ENCODE measurements at places on chromosomes 12 and 14.

GRCh38 chr12:3888659-3889058 lies 15.5 kb upstream of the PARP11 start:
- no peak for DNase-seq

GRCh38 chr12:123705935-123706334 lies 6.2 kb upstream of the ATP6V0A2 start:
- no peak for DNase-seq

GRCh38 chr12:49666176-49666575 lies 41.0 kb downstream of the FMNL3 start:
- DNase-seq, result no peak

DNA sequence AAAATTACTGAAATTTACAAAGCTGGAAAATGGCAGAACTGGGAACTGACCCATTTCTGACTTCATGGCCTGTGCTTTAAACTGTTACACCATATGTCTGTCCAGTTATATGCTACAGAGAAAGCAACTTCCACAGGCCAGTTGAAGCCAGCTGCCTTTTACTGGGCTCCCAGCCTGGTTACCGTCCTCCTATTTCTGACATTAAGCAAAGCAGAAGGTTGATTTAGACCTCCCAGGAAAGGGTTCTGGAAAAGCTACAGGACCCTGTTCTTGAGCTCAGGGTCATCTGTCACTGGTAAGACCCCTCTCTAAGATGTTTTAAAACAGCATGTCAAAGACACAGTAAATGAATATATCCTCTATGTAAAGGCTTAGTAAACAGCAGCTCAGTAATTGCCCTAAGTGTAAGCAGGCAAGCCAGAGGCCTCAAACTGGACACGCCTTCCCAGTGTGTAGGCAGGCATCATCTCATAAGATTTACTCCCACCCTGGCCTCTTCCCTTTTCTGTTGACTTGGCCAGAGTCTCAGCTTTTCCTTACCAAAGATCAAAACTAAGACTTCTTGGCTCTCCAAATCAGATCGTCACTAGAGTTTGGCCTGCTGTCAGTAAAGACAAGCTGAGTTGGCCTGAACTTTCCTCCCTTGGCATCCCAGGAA lies 55.4 kb upstream of the RNU6-8 start:
- DNase-seq, result no peak

DNA sequence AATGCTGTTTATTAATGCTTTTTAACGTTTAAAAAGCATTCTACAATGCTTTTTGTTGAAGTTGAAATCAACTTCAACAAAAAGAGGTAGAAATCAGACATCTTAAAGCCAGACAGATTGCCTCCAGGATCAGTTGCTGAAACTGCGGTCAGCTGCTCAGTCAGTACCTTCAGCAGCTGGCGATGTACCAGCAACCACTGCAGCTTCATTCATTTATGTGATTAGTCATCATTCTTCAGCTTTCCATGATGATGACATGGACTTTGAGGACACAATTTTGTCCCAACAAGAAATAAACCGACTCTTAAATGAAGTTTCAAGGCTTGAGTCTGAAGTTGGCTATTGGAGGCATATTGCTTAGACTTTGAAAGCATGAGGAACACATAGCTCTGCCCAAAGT lies 31.5 kb upstream of the NUAK1 start:
- DNase-seq, result no peak

DNA sequence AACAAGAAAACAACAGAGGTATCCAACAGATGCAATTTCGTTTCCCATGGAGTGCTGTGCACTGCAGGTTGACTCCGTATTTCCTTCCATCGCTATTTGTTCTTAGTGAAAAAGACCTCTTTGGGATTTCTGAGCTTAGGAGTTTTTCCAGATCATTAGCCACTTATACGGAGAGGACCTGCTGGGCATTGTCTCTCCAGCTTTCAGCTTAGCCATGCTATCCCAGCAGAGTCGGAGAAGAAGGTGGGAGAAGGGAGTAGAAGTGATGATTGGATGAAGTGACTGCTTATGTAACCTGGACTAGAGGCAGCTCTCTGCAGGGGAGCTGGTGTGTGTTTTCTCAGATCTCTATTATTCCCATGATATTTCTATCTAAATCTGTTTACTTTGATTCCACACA lies 737.7 kb downstream of the DIO2 start:
- DNase-seq, result no peak

DNA sequence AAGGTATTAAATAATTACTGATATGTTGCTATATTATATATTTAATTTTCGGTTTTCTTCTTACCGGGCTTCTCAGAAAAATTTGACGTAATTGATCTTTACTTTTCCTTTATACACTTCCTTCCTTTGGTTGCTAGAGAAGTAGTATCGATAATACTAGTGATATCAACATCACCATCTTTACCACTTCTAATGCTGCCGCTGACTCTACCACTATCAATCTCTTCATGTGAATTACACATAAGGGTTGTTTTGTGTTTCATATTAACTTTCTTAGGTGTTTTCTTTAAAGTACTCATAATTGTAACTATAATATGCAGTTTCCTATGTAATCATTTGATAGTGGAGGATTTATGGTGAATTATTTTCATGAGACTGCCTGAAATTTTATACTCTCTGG lies 30.9 kb upstream of the KLRF1 start:
- no peak for DNase-seq

DNA sequence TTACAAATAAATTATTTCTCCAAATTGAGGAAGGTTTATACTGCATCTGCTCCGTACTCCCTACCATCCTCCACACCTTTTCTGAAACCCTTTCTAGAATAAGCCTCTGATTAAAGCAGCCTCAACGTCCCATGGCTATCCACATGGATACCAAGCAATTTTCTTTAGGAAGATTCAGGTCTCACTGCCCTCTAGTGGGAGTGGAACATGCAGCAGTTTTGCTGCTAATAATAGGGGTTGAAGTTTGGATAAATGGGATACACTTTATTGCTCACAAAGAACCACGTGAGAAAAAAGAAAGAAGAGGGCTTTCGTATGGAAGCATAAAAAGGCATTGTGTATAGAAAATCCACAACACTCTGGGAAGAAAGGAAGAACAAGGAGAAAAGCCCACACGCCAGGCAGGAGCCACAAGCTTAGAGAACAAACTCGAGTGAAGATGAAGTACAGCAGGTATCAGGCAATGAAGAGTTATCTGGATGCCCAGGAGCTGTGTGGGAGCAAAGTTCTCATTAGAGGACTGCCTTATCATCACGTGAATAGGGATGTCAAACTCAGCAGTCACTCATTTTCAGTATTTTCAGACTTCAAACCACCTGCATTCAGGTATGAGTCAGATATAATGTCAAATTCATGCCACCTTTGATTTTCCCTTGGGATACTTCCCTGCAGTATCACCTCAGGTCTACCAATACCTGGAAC lies 45.8 kb downstream of the CCER1 start:
- DNase-seq, result no peak

DNA sequence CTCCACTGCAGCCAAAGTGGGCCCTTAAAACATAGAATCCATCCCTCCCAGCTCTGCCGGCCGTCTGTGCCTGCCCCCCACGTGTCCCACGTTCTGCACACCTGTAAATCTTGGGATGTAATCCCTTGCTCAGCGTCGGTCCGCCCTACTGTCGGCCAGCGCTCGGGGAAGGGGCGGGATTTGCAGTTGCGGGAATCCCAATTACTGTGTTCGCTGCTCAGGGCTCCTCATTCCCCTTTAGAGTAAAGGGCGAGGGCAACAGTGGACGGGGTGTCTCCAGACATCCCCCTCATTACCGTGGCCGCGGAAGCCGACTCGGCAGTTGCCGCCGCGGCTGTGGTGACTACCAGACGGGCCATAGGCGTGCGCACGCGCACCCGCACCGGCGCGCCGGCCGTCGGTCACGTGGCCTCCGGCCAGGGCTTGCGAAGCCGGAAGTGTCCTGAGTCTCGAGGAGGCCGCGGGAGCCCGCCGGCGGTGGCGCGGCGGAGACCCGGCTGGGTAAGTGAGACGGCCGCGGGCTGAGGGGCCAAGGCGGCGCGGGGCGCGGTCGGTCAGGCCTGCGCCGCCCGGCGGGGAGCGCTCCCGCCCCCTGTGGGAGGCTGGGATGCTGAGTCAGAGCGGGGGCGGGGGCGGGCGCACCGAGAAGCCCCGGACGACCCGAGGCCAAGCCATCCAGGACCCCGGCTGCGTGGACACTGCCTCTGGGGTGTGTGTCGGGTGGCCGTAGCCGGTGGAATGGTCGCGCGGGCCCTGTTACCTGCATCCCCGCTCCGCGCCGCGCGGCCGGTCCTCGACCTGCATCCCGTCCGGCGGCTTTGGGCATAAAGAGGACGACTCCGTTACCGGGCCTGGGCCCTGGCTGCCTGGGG lies at the start of gene TBK1:
Gene TBK1, plus strand, starts transcription at position 434 of the 872 bp plus-strand sequence. CDS start 3,751 bp downstream, outside the sequence.
- DNase-seq, result peak; percentile 73

- no peak for DNase-seq
These were observed 176.6 kb upstream of the CDKN3 start for GRCh38 chr14:54220071-54220703.

DNA sequence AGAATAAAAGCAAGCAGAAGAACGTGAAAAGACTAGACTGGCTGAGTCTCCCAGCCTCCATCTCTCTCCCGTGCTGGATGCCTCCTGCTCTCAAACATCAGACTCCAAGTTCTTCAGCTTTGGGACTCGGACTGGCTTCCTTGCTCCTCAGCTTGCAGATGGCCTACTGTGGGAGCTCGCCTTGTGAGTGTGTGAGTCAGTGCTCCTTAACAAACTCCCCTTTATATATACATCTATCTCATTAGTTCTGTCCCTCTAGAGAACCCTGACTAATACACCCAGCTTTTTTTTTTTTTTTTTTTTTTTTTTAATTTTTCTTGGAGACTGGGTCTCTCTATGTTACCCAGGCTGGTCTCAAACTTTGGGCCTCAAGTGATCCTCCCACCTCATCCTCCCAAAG lies 46.9 kb downstream of the ACTN1 start:
- no peak for DNase-seq

DNA sequence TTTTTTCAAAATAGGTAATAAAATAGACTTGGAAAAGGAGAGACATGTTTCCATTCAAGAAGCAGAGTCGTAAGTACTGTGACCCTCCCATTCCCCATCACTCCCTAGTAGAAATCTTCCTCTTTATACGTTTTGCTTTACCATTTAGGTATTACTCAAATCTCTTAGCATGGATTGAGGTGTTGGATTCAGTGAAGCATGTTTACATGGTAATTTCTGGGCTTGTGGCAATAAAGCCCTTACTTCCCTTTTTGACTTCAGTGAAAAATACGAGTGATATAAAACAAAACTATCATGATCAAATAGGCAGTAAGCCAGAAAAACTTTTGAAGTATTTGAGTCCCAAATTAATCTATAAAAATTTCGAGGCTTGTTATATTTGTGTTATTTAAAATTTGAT lies 27.4 kb downstream of the RAB21 start:
- DNase-seq, result no peak

GRCh38 chr12:56530390-56531055 lies 8.9 kb downstream of the RBMS2 start:
- DNase-seq, result no peak

DNA sequence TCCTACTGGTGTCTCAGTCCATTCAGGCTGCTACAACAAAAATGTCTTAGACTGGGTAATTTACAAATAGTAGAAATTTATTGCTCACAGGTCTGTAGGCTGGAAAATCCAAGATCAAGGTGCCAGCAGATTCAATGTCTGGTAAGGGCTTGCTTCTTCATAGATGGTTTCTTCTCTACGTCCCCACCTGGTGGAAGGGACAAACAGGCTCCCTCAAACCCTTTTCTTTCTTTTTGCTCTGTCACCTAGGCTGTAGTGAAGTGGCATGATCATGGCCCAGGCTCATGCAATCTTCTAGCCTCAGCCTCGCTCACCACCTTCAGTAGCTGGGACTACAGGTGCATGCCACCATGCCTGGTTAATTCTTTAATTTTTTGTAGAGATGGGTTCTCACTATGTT lies 106.8 kb upstream of the RPH3A start:
- DNase-seq, result no peak

GRCh38 chr14:30082486-30082885 lies 154.8 kb upstream of the PRKD1 start:
- DNase-seq, result no peak

DNA sequence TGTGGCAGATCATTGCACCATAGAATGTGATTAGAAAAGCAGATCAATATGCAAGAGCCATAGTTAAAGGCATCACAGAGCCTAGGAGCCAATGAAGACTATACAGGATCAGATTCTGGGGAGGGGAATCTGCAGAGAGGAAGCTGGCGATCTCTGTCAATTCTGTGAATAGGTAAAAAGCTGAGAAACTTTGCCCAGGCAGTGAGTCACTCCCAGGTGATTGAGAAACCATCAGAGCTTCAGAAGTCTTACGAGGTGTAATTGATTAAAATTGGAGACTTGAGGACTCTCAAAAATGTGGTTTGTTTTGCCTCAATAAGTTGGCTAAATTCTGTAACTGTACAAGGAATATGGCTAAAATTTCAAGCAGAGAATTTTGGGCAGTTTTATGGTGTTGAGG lies 41.7 kb upstream of the TSPAN11 start:
- no peak for DNase-seq

DNA sequence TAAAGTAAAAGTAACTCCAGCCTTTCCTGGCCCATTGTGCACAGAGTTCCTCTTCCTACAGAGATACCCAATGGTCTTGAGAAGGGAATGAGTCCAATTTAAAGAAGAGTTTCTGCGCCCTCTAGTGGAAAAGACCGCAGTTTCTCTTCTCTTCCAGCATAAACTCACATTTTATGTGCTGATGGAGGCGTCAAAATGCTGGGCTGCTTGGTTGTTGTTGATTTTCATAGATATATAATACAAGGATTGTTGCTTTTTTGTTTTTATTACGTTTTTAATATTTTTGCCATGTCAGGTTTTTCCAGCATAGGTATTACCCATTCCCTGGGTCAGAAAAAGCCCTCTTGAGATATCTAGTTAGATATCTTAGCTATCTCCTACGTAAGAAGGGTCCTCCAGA lies 356.9 kb upstream of the STXBP6 start:
- peak; percentile 23 for DNase-seq

DNA sequence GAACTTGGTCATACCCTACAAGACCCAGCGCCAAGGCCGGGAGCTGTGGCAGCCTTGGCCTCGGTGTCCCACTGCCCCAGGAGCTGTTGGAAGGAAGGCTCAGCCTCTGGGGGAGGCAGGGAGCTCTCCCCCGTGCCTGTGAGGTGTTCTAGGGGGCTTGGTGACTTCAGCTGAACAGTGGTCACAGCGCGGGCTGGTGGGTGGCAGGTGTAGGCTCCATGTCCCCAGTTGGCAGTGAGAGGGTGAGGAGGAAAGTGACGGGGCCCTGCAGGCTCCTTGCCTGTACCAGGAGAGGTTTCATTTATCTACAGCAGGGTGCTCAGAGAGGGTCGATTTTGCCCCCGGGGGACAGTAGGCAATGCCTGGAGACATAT lies 47.5 kb downstream of the DLK1 start:
- DNase-seq, result no peak

- DNase-seq, result peak; percentile 86
These were observed at the start of gene SYNE2 for GRCh38 chr14:63852817-63853731. SYNE2 (plus strand) TSS chr14:63853004; CDS start chr14:63909149, 56,145 bp downstream.

- DNase-seq, result peak; percentile 34
These were observed 9.3 kb upstream of the USP15 start for GRCh38 chr12:62250671-62251608.

DNA sequence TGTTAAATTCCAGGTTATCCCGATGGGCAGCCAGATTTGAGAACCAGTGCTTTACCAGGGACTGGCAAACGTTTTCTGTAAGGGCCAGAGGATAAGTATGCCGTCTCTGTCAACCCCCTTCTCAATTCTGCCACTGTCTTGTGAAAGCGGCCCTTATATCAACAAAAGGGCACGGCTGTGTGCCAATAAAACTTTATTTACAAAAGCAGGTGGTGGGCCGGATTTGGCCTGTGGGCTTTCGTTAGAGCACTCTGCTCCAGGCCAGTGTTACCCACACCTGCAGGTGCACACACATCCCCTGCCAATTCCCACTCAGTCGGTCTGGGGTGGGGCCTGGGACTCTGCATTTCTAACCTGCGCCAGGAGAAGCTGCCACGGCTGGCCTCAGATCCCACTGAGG lies 111.2 kb downstream of the RFLNA start:
- no peak for DNase-seq

- DNase-seq, result no peak
These were observed 26.0 kb downstream of the ASPG start for GRCh38 chr14:104111301-104112112.

Measured in activated CD8-positive, alpha-beta T cell treated with anti-CD3 and anti-CD28 coated beads, Interleukin-2, amount 10 ng/mL, durations not matched to agents 7 days and 5 days (primary cell).